ENCODE measurements at places on chromosomes 2 and 18. TPM values are rescaled to one million over a fixed set of nuclear protein-coding genes. Genes with fewer than 3 reads are reported as not detected.

DNA sequence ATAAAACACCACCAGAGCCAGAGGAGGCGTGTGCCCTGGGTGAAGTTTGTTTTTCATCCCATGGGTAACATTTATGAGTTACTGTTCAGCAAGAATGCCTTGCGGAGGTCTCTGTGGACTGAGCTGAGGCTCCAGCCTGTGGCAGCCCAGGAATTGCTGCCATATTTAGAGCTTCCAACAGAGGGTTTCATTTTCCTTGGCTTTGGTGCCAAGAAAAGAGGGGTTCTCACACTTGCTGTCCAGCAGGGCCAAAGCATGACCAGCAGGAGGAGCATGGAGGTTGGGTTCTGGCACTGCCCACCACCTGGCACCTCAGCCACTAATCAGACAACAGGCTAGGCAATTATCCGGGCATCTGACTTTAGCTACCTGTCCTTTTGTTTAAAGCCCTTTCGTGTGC lies 36.7 kb downstream of the EPAS1 start:
- H3K4me1 ChIP-seq, result peaks cover 98% of the 10 kb centered on the region
- no peak for DNase-seq
- peaks cover 5% of the 10 kb centered on the region for H3K36me3 ChIP-seq
- no peaks in the 10 kb centered on the region for H3K27me3 ChIP-seq

DNA sequence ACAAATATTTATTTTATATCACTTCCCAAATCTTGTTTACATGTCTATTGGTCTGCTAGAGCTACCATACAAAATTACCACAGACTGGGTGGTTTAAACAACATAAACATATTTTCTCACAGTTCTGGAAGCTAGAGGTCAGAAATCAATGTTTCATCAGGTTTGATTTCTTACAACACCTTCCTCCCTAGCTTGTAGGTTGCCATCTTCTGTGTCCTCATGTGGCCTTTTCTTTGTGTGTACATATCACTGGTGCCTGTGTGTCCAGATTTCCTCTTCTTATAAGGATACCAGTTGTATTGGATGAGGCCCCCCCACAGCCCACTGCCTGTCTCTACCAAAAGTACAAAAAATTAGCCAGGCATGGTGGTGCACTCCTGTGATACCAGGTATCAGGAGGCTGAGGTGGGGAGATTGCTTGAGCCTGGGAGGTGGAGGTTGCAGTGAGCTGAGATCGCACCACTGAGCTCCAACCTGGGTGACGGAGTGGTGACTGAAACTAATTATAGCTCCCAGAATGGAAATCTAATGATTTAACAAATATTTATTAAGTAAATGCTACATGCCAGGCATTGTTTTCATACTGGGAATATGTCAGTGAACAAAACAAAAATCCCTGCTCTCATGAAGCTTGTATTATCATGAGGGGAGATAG lies 13.6 kb downstream of the EML4 start:
- no peak overlapping the region for H3K27ac ChIP-seq
- no peaks in the 10 kb centered on the region for H3K36me3 ChIP-seq
- H3K27me3 ChIP-seq, result no peaks in the 10 kb centered on the region
- H3K4me1 ChIP-seq, result peaks cover 11% of the 10 kb centered on the region
- no peak overlapping the region for H3K4me3 ChIP-seq

GRCh38 chr2:177573120-177573519 lies 180.5 kb downstream of the AGPS start:
- H3K27me3 ChIP-seq, result no peaks in the 10 kb centered on the region
- no peaks in the 10 kb centered on the region for H3K4me1 ChIP-seq
- no peak for DNase-seq
- H3K27ac ChIP-seq, result no peak overlapping the region
- no peak overlapping the region for H3K4me3 ChIP-seq

GRCh38 chr2:234911271-234911670 lies 40.5 kb upstream of the SH3BP4 start:
- no peak overlapping the region for H3K4me3 ChIP-seq
- H3K36me3 ChIP-seq, result no peaks in the 10 kb centered on the region

- H3K4me3 ChIP-seq, result no peak overlapping the region
- no peaks in the 10 kb centered on the region for H3K27me3 ChIP-seq
- no peak for DNase-seq
- H3K27ac ChIP-seq, result no peak overlapping the region
Measured at GRCh38 chr2:149715005-149715592, 127.5 kb upstream of the MMADHC start.

DNA sequence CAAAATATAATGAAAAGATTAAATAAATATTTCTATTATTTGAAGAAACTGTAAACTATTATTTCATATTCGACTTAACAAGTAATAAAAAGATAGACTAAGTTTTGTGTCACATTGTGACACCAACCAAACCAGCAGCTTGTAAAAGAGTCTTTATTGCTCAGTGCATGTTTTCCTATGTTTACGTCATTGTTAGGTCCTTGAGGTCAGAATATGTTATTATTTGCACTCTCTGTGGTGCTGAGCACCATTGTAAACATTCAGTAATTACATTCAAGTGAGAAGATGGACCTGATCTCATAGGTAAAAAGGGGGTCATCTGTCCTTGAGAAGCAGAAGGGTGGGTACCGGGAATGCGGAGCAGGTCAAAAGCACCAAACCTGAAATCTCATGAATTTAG lies 1999.1 kb upstream of the CELF4 start:
- H3K4me3 ChIP-seq, result no peak overlapping the region
- no peaks in the 10 kb centered on the region for H3K27me3 ChIP-seq
- H3K36me3 ChIP-seq, result no peaks in the 10 kb centered on the region
- no peaks in the 10 kb centered on the region for H3K4me1 ChIP-seq
- no peak overlapping the region for H3K27ac ChIP-seq

GRCh38 chr2:180219491-180219890 lies 212.4 kb upstream of the CWC22 start:
- H3K36me3 ChIP-seq, result no peaks in the 10 kb centered on the region
- no peaks in the 10 kb centered on the region for H3K4me1 ChIP-seq
- DNase-seq, result no peak
- no peak overlapping the region for H3K4me3 ChIP-seq
- H3K27ac ChIP-seq, result no peak overlapping the region

Gene TBR1
- not detected for total RNA-seq

DNA sequence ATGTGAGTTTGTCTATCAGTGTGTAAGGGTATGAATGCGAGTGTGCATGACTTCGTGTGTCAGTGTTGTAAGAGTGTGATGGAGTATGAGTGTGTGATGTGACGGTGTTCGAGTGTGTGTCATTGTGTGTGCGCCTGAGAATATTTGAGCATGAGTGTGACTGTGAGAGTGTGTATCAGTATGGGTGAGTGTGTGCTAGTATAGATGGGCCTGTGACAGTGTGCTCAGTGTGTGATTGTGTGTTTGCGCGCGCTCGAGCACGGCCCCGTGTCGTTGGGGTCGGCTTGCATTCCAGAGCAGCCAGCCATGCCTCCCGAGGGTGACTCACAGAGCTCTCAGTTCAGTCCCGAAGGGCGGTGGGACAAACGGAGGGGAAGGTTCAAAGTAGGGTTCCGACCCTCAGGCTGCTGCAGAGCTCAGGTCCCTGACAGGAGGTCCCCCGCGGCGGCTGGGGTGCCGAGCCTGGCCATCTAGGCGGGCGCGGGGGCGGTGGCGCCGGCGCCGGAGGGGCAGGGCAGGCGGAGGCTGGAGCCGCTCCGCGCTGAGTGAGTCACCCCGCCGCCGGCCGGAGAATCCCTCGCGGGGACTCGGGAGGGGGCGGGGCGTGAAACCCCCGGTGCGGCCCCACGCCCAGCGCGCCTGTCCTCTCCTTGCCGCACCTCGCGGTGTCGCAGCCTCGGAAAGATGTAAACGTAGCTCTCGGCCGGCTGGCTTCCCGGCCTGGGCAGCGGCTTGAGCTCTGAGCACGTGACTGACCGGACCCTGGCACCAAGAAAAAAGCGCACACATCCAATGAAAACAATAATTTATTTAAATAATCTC lies 3.8 kb downstream of the DLX2 start:
- DNase-seq, result no peak
- peaks cover 96% of the 10 kb centered on the region for H3K4me1 ChIP-seq
- H3K27me3 ChIP-seq, result peaks cover 2% of the 10 kb centered on the region
- H3K4me3 ChIP-seq, result peak overlapping the region; percentile 28
- no peaks in the 10 kb centered on the region for H3K36me3 ChIP-seq

DNA sequence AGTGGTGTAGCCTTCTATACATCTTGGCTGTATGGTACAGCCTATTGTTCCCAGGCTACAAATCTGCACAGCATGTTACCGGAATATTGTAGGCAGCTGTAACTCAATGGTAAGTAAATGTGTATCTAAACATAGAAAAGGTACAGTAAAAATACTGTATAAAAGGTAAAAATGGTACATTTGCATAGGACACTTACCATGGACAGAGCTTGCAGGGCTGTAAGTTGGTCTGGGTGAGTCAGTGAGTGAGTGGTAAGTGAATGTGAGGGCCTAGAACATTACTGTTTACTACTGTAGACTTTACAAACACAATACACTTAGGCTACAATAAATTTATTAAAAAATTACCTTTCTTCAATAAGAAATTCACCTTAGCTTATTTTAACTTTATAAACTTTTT lies 3.7 kb upstream of the MRPS9 start:
- no peak for DNase-seq
- H3K27me3 ChIP-seq, result no peaks in the 10 kb centered on the region
- H3K4me3 ChIP-seq, result no peak overlapping the region
- H3K27ac ChIP-seq, result no peak overlapping the region
- no peaks in the 10 kb centered on the region for H3K36me3 ChIP-seq
- peaks cover 14% of the 10 kb centered on the region for H3K4me1 ChIP-seq

- H3K4me1 ChIP-seq, result no peaks in the 10 kb centered on the region
- DNase-seq, result no peak
- H3K27me3 ChIP-seq, result no peaks in the 10 kb centered on the region
- no peak overlapping the region for H3K27ac ChIP-seq
Measured at GRCh38 chr2:172978063-172978383, 97.6 kb upstream of the MAP3K20 start.

- no peak overlapping the region for H3K4me3 ChIP-seq
- no peak for DNase-seq
- H3K27me3 ChIP-seq, result no peaks in the 10 kb centered on the region
- peaks cover 27% of the 10 kb centered on the region for H3K4me1 ChIP-seq
Measured at GRCh38 chr18:49481317-49481716, 5.7 kb downstream of the C18orf32 start.

Gene RAB17
- 97.2 TPM for total RNA-seq

GRCh38 chr18:74465775-74466174 lies 8.7 kb upstream of the DIPK1C start:
- no peak overlapping the region for H3K27ac ChIP-seq
- H3K27me3 ChIP-seq, result no peaks in the 10 kb centered on the region
- H3K36me3 ChIP-seq, result no peaks in the 10 kb centered on the region
- no peak overlapping the region for H3K4me3 ChIP-seq
- H3K4me1 ChIP-seq, result no peaks in the 10 kb centered on the region

- no peaks in the 10 kb centered on the region for H3K4me1 ChIP-seq
- H3K27me3 ChIP-seq, result peaks cover 2% of the 10 kb centered on the region
- DNase-seq, result no peak
- H3K27ac ChIP-seq, result no peak overlapping the region
- no peaks in the 10 kb centered on the region for H3K36me3 ChIP-seq
Measured at GRCh38 chr2:56505885-56506284, 322.1 kb downstream of the CCDC85A start.

DNA sequence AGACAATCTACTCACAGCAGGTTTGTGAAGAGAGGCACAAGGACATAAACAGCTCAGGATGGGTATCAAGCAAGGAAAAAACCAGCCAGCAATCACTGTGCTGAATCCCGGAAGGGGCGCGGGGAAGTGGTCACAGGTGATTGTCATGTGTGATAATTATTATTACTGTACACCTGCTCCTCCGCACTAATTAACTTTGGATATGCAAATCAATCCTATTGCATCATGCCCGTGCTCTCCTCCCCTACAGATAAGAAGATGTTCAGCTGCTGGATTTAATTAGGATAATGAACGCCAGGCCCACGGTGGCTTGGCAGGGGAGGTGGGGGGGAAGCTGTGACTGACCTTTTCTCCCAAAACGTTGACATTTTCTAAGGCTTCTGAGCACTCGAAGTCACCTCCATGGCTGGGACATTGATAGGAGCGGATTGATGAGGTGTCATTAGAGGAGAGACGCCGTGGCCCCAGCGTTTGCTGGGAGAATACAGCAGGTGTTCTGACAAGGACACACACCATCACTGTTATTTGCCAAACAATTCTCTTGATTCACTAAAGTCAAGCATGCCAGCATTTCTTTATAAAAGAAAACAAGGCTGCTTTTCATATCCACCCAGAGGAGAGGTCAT lies 160.3 kb upstream of the VRK2 start:
- DNase-seq, result no peak
- H3K4me3 ChIP-seq, result no peak overlapping the region
- no peaks in the 10 kb centered on the region for H3K4me1 ChIP-seq
- H3K36me3 ChIP-seq, result no peaks in the 10 kb centered on the region

DNA sequence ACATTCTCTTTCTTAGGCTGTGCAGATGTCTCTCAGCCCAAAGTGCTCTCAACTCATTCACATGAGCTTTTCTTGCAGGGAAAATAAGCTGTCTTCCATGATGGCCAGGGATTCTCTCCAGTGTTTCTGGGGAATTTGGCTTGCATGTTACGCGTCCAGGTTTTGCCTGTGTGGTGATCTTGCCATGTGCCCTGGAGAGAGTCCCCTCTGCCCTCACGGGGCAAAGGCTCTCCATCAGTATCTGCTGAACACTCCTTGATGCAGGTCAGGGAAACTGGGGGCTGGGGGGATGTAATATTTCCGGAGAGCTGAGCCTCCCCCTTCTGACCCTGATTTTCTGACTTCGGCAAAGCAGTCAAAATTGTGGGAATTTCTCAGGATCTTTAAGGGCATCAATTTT lies 87.6 kb downstream of the ACKR3 start:
- H3K27ac ChIP-seq, result no peak overlapping the region
- no peak for DNase-seq

DNA sequence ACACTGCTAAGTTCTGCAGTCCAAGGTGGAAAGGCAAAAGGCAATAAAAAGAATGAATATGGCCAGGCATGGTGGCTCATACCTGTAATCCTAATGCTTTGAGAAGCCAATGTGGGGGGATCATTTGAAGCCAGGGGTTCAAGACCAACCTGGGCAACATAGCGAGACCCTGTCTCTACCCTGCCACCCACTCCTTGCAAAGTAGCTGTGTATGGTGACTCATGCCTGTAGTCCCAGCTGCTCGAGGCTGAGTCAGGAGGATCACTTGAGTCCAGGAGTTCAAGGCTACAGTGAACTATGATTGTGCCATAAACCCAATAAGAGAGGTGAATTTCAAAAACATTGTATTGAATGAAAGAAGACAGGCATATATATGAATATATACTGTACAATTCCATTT lies 2.4 kb downstream of the MYL12B start:
- H3K4me1 ChIP-seq, result peaks cover 73% of the 10 kb centered on the region
- no peak for DNase-seq
- no peak overlapping the region for H3K27ac ChIP-seq
- peaks cover under 1% of the 10 kb centered on the region for H3K36me3 ChIP-seq
- H3K4me3 ChIP-seq, result no peak overlapping the region
- H3K27me3 ChIP-seq, result no peaks in the 10 kb centered on the region

DNA sequence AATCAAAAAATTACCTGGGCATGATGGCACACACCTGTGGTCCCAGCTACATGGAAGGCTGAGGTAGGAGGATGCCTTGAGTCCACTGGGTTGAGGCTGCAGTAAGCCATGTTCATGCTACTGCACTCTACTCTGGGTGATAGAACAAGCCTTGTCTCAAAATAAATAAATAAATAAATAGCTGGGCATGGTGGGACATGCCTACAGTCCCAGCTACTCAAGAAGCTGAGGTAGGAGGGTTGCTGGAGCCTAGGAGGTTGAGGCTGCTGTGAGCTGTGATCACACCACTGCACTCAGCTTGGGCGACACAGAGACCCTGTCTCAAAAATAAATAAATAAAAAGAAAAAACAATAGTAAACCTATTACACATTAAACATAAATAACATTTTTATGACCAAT lies 3.0 kb downstream of the AP1S3 start:
- DNase-seq, result no peak
- H3K4me3 ChIP-seq, result no peak overlapping the region
- no peaks in the 10 kb centered on the region for H3K27me3 ChIP-seq
- H3K4me1 ChIP-seq, result peaks cover 13% of the 10 kb centered on the region
- no peaks in the 10 kb centered on the region for H3K36me3 ChIP-seq
- no peak overlapping the region for H3K27ac ChIP-seq

Measured in upper lobe of left lung (tissue), 6 donors.